ENCODE measurements at places on chromosomes 5 and 9.

GRCh38 chr9:106929471-106930177, 66.7 kb downstream of the ZNF462 start:
- DNase-seq: no peak

DNA sequence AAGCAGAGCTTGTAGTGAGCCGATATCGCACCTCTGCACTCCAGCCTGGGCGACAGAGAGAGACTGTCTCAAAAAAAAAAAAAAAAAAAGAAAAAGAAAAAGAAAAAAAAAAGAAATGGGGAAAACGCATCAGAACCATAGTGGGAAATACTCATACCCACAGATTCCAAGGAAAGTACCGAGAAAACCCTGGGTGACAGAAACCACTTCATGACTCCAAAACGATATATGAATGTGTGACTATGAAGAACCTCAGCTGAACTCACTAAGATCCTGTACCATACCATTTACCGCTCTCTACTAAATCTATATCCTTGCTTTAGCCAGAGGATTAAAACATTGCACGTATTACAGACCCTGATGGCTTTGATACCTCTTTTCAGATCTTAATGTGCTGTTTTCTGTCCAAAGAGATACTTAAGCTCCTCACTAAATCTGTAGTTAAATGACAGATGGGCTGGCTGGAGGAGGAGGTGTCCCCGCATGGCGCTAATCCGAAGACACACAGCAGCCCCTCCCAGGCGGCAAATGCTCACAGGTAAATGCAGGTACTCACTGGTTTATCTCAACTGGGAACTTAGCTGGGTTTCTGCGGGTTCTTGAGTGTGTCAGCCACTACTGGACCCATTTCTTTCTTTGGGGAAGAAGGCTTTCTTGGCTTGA, 2.8 kb downstream of the LPCAT1 start:
- no peak for DNase-seq

GRCh38 chr9:127568971-127569885, 42.8 kb upstream of the STXBP1 start:
- peak; percentile 51 for DNase-seq

- DNase-seq: no peak
Measured at GRCh38 chr5:148352696-148353095, 17.3 kb downstream of the SPINK9 start.

DNA sequence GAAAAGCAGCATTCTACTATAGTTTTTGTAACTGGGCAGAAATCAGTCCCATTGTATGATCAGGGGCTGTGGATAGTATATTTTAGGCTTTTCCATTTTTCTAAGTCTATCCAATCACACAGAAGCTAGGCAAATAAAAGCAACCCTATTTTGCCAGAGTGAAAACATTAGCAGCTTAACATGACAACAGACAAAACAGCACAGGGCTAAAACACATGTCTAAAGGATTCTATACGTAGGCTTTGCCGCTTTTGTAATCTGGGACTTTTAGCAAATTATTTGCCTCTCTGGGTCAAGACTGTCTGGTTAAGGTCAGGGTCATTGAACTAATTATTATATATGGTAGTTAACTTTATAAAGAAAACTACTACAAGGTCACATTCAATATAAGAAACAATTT, 4.2 kb downstream of the MARCHF3 start:
- DNase-seq: no peak

GRCh38 chr9:112725961-112726360, 8.0 kb upstream of the INIP start:
- no peak for DNase-seq

- DNase-seq: no peak
Measured at GRCh38 chr5:107670932-107671741, at the start of gene EFNA5. EFNA5 (minus strand) TSS chr5:107670937.

DNA sequence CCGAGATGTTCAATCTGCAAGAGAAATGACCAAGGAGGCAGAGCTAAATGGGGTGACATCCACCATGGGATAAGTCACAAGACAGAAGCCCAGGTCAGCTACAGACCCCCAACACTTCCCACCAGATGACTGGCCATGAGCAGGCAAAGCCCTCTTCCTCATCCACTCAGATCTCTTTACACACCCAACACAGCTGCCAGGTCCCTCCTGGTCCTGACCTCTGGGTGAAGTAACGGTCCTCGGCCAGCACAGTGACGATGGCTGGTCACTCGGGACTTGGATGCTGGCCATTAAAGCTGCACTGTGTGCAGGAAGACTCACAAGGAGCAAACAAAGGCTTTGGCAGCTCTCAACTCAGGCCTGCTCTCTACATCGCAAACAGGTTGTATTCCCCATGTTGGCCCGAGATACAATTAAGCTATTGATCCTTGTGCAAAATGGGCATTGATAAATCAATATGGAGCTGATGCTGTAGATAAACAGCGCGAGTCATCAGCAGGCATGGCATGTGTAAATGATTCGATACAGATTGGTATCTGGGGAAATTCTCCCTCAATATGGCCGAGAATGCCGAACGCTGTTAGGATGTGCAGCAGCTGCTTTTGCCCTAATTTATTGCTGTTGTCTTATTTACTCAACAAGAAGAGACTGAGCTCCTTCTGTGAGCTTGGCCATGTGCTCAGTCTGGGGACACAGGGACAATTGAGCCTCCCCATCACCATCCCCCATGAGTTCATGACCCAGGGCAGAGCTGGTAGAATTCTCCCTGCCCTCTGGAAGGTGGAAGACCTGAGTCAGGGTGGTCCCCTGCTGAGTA, 98.7 kb downstream of the C5orf15 start:
- DNase-seq: no peak

- no peak for DNase-seq
Measured at GRCh38 chr5:136736021-136736420, 370.7 kb upstream of the TRPC7 start.

GRCh38 chr5:64685866-64686265, 4.4 kb upstream of the SHISAL2B start:
- no peak for DNase-seq

- no peak for DNase-seq
Measured at GRCh38 chr5:106894964-106895363, 775.8 kb downstream of the EFNA5 start.

GRCh38 chr9:120932086-120932823, 5.7 kb upstream of the TRAF1 start:
- no peak for DNase-seq

- no peak for DNase-seq
Measured at GRCh38 chr9:70580606-70581195, 166.2 kb upstream of the KLF9 start.

DNA sequence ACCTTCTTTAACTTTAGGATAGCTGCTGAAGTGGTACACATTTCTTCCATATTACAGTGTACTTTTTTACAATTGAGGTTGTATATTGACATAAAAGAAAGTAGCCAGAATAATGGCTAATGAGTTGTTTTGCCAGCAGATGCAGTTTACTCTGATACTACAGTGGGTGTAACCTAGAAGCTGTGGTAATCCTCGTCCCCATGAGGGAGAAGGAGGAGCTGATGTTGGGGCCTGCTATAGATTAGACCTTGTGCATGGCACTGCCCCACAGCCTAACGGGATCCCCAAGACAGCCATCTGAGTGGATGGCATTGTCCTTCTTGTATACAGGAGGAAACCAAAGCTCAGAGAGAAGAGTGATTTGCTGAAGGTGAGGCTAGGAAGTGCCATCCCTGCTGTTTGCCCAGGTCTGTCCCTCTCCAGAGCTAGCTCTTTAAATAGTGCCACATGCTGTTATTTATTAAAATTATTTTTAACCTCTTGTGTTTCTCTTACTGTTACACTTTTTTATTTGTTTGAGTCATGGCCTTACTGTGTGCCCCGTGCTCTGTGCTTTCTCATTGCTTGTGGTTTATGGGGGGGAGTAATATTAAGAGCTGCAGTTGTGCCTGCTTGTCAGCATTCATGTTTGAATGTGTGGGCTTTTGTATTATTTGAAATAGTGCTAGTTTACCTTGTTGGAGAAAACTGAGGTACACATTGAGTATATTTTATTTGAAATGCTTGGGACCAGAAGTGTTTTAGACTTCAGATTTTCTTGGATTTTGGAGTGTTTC, 65.3 kb downstream of the ICE1 start:
- no peak for DNase-seq

DNA sequence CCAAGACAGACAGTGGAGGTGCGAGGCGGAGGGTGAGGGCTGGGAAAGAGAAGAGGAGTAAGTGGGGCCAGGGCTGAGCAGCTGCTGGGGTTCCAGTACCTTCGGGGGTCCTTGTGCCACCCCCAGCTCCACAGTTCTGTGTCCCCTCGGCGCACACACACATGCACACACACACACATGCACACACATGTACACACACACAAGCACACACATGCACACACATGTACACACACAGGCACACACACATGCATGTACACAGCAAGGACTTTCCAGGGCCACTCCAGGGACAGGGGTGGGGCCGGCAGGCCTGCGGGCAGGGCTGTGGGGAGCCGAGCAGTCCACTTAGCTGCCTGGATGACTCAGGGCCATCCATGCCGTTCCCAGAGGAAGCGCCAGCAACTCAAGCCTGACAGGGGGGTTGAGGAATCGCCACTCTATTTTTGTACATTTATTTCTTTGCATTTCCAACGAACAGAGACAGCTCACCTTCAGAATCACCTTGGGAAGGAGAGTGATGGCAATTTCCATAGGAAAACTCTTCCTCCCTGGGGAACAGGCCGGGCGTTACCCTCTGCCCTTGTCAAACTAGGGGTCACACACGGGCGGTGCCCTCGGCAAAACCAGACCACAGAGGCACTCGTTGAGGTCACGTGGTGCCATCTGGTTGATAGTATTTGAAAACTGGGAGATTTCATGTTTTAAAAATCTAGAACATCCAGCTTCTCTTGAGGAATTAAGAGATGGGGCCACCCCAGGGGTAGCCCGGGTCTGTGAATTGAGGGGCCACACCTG, 135.7 kb downstream of the ADAMTS2 start:
- no peak for DNase-seq

DNA sequence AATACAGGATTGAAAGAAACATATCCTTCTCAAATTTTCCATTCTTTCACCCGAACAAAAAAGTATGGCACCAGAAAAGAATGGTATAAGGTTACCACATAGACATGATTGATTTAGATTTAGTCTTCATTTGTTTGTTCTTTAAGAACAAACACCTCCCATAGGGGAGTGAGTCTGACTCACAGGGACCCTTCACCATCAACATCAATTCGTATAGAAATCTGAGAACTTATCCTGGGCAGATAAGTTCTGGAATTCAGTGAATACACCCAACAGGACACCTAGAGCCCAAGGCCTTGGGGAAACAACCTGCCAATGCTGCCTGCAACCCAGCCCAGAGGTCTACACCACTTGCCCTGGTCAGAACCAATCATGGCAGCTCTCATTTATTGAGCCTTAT, 46.2 kb downstream of the LHFPL2 start:
- no peak for DNase-seq

- DNase-seq: peak; percentile 69
Measured at GRCh38 chr5:132820162-132820754, 7.2 kb downstream of the SOWAHA start.

GRCh38 chr5:29896646-29897045, 1296.8 kb upstream of the CDH6 start:
- DNase-seq: no peak

- no peak for DNase-seq
Measured at GRCh38 chr5:94423411-94423810, 195.0 kb downstream of the KIAA0825 start.

- DNase-seq: no peak
Measured at GRCh38 chr5:25713259-25713658, 1068.5 kb upstream of the CDH10 start.

GRCh38 chr5:57435701-57436134, 46.9 kb downstream of the ACTBL2 start:
- DNase-seq: no peak

DNA sequence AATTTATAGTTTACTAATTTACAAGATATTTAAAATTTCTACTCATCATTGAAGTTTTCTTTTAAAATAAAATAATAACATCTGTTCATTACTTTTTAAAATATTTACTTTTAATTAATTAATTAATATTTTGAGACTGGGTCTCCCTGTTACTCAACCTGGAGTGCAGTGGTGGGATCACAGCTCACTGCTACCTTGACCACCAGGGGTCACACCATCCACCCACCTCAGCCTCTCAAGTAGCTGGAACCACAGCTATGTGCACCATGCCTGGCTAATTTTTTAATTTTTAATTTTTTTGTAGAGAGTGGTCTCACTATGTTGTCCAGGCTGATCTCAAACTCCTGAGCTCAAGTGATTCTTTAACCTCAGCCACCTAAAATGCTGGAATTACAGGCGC, 1013.6 kb downstream of the CDH9 start:
- DNase-seq: no peak

DNA sequence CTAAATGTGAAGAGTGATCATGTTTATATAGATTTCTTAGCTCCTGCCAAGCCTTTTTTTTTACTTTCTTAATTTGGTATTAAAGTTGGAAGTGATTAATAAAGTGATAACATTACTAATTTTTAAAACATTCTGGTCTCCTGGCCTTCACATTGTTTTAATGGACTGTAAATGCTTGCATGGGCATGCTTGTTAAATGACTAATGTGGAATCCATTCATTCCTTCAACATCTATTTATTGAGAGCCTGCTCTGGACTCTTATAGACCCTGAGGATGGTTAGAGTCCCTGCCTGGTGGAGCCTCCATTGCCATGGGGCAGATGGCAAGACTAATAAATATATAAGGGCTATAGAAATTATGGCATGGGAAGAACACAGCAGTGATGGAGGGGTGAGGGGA, 103.5 kb downstream of the NTRK2 start:
- no peak for DNase-seq

GRCh38 chr5:179873588-179874110, 15.0 kb upstream of the MRNIP start:
- no peak for DNase-seq

- no peak for DNase-seq
Measured at GRCh38 chr5:20972419-20972925, 984.5 kb upstream of the CDH18 start.

DNA sequence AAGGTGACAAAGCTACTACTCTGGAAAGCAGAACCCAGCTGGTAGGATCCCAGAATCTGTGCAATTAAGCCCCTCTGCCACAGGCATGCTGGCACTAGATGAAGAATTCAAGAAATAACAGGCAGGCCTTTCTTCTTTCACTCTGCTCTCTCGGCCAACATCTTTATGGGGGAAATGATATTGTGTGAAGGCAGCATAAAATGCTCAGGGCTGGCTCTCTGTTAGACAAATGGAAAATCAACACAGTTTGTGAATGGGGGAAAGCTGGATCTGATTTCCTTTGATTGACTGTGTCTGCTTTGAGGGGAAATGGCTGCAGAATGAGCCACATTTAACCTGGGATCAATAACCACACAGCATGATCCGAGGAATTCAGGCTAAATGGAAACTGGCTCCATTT, 29.1 kb upstream of the AKNA start:
- DNase-seq: no peak

- no peak for DNase-seq
Measured at GRCh38 chr9:92764381-92764987, at the start of gene BICD2. BICD2 (minus strand) TSS chr9:92764833; CDS start chr9:92764744, 89 bp downstream.

- no peak for DNase-seq
Measured at GRCh38 chr5:149152317-149152746, 11.0 kb downstream of the ABLIM3 start.

- DNase-seq: no peak
Measured at GRCh38 chr5:167565189-167565954, 726.1 kb upstream of the WWC1 start.
